A673 (cell line): ENCODE measurements at places on chromosomes 2 and 18.

DNA sequence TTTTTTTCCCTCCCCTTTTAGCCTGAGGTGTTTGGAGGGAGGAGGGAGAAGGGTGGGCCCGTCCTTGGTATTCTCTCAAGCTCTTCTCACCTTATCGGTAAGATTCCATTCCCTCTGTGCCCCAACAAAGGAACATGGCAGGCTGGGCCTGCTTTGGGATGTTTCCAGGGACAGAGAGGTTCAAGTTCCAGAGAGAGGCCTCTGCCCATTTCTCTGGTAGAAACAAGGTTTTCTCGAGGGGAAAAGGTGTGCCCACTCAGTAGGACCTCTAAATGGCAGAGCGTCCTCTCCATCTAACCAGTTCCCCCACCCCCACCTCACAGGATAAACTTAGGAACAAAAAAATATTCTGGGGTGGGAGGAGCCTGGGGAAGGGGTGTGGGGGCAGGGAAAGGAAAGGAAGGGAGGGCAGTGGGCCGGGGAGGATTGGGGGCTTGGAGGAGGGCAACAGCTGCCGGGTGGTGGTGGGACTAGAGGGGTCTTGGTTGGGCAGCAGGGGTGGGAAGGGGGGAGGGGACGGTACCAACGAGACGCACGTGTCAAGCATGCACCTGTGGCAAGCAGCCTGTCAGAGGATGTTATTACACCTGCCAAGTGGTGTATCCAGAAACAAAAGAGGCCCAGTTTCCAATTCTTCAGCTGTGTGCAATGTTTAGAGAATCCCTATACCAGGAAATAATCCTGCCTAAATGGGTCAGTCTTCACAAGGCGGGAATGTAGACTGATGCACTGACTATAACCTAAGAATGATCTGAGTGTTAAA lies 2.1 kb downstream of the PCBP1 start:
- DNase-seq = peak; percentile 45

- DNase-seq = peak; percentile 74
Measured at GRCh38 chr18:13435586-13436333, 217.2 kb downstream of the LDLRAD4 start.

- DNase-seq = no peak
Measured at GRCh38 chr2:72951303-72952095, 34.2 kb downstream of the EMX1 start.

DNA sequence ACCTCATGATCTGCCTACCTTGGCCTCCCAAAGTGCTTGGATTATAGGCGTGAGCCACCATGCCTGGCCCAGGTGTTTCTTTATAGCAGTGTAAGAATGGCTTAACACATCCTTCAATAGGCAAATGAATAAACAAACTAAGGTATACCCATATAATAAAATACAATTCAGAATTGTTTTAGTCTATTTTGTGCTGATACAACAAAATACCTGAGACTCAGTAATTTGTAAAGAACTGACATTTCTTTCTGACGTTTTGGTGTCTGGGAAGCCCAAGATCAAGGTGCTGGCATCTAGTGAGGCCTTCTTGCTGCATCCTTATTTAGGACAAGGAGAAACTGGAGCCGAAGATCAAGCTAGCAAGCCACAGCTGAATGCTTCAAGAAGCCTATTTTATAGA lies 1372.1 kb upstream of the DDX18 start:
- DNase-seq = no peak

GRCh38 chr18:5424903-5425664 lies 118.7 kb downstream of the EPB41L3 start:
- DNase-seq = peak; percentile 49
